Stimulated activated CD4-positive, alpha-beta T cell treated with anti-CD3 and anti-CD28 coated beads, Interleukin-4, amount 100 ng/mL, for 48 hours (primary cell): ENCODE measurements at places on chromosomes 4 and X.

DNA sequence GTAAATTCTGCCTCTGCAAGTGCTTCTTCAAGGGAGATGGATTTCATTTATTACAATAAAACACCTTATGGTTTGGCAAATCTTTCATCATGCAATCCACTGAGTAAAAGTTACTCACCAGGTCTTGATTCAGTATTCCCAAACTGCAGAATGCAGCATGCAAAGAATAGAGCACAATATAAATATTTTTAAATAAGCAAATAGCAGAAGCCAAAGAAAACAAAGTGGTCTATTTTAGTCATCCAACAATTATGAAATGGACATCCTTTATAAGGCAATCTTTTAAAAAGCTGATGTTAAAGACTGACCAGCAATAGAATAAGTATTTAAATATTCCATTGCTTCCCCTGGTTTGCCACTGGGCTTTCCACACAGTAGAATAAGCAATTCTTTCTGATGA, 59.5 kb downstream of the SLC39A8 start:
- no peak for DNase-seq

- no peak for DNase-seq
Observed at GRCh38 chr4:6746721-6747293, 30.8 kb downstream of the BLOC1S4 start.

DNA sequence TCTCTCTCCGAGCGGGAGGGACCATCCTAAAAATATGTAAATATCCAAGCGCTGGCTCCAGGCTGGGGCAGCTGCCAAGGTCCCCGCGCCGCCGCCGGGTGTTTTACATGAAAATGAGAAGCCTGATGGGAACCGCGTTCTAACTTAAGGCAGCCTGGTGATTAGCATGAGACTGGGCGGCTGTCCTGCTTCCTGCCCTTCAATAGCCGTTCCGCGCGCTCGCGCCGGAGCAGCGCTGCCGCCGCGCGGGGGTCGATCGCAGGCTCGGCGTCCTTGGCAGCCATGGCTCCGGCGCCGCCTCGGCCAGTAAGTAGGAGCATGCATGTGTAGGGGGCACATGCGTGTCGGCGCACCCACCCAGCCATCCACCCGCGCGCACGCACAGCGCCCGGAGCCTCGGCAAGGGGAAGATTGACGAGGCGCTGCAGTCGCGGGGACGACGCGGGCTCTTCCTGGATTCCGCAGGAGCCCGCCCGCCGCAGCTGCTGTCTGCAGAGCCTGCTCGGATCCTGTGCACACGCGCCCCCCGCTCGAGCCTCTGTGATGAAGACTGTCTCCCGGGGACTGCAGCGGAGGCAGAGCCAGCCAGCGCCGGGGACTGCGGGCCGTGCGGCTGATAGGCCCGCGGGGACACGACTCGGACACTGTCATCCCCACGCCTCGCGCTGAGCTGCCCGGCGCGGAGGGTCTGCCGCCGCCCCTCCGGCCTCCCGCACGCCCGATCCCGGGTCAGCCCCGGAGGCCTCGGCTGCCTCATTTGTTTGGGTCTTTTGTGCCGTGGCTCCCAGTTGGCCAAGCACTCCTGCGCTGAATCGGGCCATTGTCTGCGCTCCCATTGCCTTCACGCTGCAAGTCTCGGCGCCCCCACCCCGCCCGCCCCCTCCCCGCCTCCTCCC, 734 bp downstream of the STOX2 start:
- no peak for DNase-seq

DNA sequence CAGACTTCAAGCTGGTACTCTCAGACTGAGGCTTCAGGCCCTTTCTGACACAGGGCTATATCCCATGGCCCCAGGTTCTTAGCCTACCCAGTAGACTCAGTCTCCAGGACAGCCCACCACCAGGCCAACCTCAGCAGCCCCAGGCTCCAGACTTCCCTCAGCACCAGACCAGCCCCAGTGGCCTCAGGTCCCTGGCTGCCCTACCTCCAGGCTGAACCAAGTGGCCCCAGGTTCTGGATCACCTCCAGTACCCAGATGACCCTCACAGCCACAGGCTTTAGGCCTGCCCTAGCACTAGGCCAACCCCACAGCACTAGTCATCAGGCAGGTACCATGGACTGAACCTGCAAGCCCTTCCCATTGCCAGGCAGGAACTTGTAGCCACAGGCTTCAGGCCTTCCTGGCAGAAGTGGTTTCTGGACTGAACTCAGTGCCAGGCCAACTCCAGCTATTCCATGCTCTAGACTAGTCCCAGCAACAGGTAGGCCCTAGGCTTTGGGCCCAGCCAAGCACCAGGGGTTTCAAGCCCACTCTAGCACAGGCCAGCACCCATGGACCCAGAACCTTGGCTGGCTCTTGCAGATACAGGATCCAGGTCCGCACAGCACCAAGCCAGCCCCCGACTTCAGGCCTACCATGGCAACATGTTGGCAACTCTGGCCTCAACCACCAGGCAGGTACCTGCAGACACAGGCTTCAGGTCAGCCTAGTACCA, 45.7 kb upstream of the MAGED4 start:
- no peak for DNase-seq

- DNase-seq = no peak
Observed at GRCh38 chr4:181752516-181752915, 490.7 kb upstream of the TENM3 start.

DNA sequence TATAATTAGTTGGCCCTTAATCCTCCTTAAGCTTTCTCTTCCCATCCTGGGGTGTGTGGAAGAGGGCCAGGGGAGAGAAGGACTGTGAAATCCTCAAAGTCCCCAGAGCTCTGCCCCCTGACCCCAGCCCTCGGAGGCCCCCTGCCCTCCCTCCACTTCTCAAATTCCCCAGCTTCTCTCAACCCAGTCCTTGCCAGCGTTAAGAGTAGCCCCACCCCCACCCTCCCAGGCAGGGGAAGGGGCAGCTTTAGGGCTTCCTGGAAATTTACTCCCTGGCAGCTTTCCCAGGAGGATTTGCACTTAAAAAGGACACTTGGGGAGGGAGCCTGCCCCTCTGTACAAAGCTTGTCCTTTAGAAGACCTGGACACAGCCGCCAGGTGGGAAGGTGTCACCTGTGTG, 11.8 kb upstream of the CD40LG start:
- DNase-seq = no peak

DNA sequence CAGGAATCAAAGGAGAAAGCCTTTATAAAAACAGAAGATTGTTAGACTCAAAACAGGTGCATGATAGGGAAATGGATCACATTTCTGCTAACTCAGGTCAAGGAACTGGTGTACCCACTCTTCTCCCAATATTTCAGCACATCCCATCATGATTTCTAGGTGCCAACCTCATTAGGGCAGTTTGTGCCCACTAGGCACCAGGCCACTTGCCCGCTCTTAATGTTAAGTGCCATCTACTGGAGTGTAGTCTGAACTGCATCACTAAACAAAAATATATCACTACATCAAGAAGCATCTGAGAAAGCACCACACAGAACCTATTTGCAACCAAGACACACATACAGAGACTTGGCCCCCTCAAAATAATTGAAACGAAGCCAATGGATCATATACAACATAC, 140.4 kb upstream of the GRID2 start:
- DNase-seq = no peak

DNA sequence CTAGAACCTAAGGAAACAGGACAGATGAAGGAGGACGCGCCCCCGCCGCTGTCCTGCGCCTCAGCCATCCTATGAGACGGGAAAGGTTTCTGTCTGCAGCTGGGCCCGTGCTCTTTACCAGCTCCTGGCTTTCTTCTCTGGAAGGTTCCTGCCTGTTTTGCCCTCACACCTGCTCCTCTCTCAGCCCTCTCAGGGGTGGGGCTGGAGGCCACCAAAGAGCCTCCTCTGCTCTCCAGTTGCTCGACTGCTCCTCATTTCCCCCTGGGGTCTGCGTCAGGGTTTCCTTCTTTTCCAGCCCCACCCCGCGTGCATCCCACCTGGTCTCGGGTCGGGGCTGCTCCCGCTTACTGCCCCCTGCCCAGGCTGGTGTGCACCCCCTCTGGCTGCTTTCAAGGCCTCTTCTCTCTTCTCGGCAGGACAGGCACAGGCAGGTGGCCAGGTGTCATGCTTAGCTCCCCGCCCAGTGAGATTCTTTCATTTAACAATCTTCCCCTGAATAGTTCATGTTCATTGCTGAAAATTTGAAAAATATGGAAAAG, 4.6 kb downstream of the HTT-AS start:
- DNase-seq = no peak

- no peak for DNase-seq
Observed at GRCh38 chr4:79584352-79584751, 176.3 kb upstream of the GK2 start.

DNA sequence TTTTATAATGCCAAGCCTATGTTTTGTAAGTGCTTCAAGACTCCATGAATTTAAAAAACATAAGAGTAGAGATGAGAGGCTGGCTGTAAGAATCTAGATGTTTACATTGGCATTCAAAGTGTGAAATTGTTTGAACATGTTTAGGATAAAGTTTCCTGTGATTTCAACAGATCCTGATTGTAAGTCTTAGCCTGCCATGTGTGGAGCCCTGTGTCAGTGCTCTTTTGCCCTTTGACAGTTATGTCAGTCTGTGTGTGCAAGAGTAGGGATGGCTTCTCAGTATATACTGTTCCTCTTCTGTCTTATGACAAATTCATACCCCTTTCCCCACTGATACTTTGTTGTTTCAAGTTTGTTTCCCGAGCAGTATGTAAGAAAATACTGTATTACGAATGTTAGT, 68.2 kb downstream of the USP9X start:
- no peak for DNase-seq

DNA sequence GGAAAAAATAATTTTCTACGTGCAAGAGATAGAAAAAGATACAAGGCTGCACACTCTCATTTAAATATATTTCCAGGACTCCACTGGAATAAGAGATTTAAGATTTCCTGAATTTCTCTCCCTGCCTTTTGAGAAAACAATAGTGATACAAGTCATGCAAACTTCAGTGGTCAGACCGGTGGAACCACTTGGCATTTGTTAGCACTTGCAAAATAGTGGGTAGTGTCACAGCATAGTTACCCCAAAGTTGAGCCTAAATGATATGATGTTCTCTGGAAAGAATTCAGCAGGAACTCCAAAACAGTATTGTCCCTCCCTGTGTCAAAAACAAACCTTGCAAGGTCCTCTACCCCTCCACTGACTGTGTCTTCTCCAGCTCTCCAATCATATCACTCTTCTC, 102.3 kb downstream of the ANKRD50 start:
- no peak for DNase-seq

DNA sequence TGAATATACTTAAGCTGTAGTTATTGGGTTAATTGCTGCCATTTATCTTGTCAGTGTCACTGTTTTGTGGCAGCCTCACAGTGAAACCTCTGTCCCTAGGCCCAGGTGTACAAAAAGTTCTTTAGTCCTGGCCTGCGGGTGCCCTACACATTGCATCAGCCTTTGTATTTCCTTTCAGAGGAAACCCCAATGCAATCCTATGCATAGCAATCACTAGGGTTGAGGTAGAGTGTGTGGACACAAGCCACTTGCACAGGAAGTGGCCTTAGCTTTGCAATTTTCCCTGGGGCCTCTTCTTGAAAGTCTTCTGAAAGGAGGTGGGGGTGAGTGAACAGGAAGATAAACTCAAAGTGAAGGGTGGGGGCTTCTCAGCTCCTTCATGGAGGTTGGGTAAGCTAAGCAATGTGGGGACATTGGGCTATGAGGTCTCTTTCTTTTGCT, 27.8 kb downstream of the VSIG4 start:
- DNase-seq = no peak

DNA sequence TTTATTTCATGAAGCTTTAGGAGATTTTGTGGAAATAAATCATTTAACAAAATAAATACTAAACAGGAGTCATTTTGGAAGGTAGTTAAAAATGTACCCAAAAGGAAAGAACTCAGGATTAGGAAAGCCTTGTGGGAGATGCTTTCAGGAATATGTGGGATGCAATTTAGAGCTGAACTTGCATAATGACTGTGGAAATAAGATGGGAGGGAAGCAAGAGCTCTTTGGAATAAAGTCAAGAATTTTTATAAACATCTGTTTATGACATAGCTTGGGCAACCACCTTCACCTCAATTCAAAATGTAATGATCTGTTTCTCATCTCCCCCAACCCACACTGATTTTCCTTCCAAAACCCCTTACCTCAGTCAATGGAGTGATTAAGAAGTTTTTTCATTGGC, 623.8 kb downstream of the FAT4 start:
- no peak for DNase-seq

- no peak for DNase-seq
Observed at GRCh38 chr4:107564326-107564725, 155.7 kb downstream of the PAPSS1 start.

- no peak for DNase-seq
Observed at GRCh38 chr4:60002603-60003337, 1197.4 kb upstream of the ADGRL3 start.

GRCh38 chr4:82097504-82097903, 276.3 kb downstream of the HNRNPD start:
- DNase-seq = no peak

- DNase-seq = no peak
Observed at GRCh38 chr4:53943345-53944085, 120.9 kb downstream of the CHIC2 start.

DNA sequence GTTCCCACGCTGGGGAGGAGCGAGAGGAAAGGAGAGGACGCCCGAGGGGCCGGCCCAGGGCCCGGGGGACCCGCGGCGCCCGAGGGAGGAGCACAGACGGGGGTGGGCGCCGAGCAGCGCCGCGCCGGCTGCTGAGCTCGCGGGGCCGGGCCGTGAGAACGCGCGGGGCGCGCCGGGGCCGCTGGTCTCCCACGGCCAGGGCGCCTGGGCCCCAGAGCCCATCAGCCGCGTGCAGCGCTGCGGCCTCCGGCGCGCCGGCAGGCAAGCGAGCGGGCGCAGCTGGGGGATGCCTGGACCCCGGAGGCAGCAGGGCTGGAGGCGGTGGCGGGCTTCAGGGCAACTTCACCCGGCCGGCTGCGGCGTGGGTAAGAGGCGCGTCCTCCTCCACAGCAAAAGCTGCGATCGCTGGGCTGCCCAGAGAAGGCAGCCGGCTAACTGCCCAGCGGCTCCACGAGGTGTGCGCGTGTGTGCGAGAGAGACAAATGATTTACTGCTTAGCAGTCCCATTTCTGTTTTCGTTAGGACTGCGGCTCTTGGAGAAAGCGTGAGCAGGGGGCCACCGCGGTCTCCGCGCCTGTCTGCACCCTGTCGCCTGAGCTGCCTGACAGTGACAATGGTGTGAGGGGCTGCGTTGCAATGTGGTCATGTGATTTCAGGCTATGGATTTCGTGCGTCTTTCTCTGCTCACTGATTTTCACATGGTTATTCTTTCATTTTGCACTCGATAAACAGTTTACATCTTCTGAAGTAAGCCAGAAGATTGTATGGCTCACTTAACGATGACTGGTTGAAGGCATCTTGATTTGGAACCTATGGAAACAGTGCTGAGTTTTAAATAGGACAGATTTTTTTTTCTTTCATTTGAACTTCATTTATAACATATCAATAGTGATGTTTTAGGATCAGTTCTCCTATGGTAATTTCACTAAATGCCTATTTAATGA, 1.2 kb downstream of the GUCY1A1 start:
- DNase-seq = peak; percentile 0

DNA sequence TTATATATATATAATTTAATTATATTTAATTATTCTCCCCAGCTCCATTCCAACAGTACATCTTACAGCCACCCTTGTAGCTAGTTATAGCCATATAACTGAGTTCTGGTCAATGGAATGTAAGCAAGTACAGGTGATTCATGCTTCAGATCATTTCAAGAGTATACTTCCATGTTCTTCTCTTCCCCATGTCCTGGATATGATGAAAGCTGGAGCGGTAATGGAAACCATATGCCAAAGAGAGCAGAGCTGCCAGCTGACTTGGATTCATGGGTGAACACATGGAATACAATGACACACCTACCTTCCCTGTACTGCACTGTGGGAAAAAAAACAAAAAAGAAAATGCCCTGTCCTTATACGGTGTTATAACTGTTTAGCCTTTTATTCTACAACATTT, 17.5 kb upstream of the CORIN start:
- DNase-seq = no peak

- DNase-seq = no peak
Observed at GRCh38 chr4:45284400-45285085, 558.2 kb upstream of the GNPDA2 start.
